ENCODE measurements at places on chromosomes 2 and 18.

GRCh38 chr2:235170536-235171521 is 219.0 kb downstream of the SH3BP4 start:
- DNase-seq, result peak; percentile 62

GRCh38 chr18:22987547-22988189 is 54.5 kb downstream of the RBBP8 start:
- DNase-seq, result no peak

GRCh38 chr2:206512999-206513398 is 69.7 kb downstream of the ADAM23 start:
- DNase-seq, result no peak

- DNase-seq, result no peak
Observed at GRCh38 chr2:26560892-26561291, 80.3 kb downstream of the CIB4 start.

DNA sequence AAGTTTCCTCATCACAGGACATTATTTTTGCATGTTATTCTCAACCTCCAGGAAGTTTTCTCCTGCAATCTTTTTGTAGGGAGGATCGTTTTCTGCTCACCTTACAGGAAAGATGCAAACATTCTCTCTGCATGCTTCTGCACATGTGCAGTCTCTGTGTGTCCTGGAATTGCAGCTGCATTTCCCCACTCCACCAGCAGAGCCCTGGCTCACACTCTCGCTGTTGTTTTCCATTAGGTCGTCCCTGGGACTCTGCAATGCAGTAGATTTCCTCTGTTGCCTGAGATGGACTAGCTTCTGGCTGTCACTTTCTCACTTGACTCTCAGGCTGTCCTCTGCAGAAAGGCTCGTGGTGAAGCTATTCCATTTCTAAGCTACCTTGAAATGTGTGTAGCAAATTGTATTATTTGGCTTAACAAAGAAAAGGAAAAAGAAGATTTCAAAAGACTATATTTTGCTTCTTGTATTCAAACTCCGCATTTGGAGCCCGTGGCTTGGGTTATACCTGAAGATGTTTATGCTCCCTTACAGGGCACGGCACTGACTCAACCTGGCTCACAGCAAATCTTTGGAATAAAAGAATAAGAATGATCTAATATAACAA is 346.7 kb downstream of the RAD51AP2 start:
- peak; percentile 51 for DNase-seq

- DNase-seq, result no peak
Observed at GRCh38 chr2:48147719-48148118, 241.4 kb upstream of the FBXO11 start.

- no peak for DNase-seq
Observed at GRCh38 chr2:109497911-109498870, 115.6 kb downstream of the SEPTIN10 start.

- DNase-seq, result no peak
Observed at GRCh38 chr2:184554736-184555135, 43.6 kb upstream of the ZNF804A start.

DNA sequence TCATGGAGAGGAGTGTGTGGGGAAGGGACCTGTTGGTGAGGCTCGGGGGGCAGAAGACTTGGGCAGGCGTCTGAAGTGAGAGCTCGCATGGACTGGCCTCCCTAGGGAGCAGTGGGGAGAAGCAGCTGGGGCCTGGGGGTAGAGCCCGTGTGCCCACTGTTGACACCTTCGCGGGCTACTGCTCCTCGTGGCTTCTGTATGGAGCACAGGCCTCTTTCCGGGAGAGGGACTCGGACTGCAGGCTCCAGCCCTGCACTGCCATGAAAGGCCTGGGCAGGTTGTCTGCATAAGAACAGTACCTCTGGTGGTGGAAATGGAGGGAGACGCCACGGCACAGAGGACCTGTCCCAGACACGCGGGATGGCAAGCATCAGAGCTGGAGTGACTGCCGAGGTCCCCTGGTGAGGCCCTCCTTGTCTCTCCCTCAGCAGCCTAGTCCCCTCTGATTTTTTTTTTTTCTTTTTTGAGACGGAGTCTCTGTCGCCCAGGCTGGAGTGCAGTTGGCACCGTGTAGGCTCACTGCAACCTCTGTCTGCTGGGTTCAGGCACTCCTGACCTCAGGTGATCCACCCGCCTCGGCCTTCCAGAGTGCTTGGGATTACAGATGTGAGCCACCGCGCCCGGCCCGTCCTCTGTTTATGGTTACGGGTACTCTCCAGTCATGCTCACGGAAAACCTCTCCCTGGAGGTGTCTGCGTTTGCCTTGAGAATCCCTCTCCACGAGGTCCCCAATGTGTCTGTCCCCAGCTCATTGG is 44.7 kb upstream of the PTMA start:
- no peak for DNase-seq

DNA sequence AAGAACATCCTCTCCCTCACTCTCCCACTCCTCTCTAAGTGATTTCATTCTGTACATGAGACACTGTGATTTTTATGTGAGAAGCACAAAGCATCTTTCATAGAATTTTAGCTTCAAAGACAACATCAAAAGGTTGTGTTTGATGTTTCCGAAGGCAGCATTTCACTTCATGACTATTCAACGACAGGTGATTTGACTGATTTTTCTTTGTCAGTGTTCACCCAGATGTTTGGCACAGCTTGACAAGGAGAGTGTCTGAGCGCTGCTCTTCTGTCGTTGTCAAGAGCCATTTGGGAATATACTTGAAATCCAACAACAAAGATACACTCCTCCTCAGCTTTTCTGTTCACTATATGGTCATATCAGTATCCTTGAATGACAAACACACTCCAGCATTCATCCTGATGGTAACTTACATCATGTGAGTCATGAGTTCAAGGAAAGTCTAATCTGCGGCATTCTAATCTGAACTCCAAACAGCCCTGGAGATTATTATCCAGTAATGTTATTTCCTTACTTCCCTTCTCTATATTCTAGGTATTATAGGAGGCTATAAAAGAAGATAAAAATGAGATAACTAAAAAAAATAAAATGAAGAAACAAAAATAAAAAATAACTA is 45.9 kb upstream of the ST6GAL2 start:
- no peak for DNase-seq

DNA sequence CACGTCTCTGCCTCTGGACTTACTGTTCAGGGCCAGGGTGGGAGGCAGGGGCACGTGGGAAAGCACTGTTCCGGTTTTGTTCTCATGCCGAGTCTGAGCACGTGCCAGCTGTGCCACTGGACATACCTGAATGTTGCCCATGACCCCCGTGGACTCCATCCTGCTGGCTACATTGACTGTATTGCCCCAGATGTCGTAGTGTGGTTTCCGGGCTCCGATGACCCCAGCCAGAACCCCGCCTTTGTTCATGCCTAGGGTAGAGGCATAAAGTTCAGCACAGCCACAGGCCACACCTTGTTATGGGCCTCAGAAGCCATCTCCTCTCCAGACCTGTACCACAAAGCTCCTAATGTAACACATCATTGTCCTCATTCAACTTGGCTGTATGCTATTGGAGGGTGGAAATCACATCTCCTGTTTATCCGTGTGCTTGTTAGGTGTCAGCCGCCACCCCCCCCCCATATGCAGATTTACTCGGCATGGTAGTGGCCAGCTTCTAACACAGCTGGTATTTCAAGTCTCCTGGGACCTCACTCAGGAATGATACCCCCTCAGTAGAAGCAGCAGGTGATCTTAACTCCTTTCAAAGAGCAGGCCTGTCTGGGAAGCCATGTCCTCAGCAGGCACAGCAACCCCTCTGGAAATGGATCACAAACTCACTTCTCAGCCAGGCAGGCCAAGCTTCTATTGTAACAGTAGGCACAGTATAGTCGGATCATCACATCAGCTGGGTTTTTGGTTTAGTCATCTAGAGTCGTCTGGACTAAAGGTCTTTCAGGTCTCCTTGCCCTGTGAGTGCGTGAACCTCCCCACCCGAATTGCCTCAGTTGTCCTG is 27.6 kb downstream of the CENPO start:
- no peak for DNase-seq

DNA sequence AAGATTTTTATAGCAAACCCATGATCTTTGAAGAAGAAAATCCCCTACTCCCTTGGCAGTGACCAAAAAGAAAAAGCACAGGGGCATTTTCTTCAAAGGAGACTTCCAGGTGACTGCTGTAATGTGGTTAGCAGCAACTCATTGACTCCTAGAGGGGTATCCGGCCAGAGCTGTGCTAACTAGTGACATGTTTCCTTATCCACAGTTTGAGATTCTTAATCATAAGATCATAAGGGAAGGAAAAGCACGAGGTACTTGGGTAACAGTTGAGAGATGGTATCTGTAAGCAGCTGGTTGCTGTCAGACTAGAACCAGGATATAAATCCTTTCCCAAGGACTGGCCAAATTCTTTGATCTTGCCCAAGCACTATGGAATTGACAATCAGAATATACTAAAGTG is 124.7 kb downstream of the MREG start:
- no peak for DNase-seq

Data from pons (tissue), 1 donor.